ENCODE measurements at places on chromosomes 2 and 18.

DNA sequence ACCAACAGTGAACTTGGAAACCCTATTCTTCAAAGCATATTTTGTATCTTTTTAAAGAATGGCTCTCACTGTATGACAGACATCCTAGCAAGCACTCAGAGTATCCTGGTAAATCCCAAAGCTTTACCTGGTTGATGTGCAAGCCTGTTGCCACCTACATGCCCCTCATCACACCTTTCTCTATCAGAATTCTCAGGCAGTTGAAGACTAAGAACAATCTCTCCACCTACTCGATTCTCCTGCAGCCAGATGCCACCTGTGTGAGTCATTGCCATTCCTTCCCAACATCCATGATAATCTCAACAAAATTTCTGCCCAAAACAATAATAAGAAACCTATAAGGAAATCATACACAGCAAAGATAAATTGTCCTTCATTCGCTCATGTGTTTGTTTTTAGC, 659.8 kb downstream of the BCL11A start:
- DNase-seq, result no peak

DNA sequence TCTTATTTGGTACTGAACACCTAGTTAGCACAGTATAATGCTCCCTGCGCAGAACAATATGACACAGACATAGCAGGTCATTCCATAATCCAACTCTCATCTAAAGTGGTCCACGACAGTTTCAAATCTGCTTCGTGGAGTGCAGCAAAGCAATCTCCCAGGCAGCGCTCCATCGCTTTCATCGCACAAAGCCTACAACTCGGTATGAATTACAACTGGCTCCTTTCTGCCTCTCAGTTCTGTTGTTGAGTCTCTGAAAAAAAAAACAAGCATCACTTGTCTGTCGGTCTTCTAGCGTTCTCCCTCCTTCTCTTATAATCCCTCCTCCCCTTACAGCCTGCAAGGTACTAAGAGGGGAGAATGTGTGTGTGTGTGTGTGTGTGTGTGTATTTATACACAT, 123.5 kb downstream of the FIGN start:
- no peak for DNase-seq

GRCh38 chr18:31942999-31943877, at the start of gene TRAPPC8:
Gene TRAPPC8, minus strand, starts transcription at chr18:31943128. Its CDS starts 364 bp downstream, at chr18:31942764.
- peak; percentile 86 for DNase-seq

- no peak for DNase-seq
Observed at GRCh38 chr2:144211065-144211464, 308.9 kb downstream of the ZEB2 start.

DNA sequence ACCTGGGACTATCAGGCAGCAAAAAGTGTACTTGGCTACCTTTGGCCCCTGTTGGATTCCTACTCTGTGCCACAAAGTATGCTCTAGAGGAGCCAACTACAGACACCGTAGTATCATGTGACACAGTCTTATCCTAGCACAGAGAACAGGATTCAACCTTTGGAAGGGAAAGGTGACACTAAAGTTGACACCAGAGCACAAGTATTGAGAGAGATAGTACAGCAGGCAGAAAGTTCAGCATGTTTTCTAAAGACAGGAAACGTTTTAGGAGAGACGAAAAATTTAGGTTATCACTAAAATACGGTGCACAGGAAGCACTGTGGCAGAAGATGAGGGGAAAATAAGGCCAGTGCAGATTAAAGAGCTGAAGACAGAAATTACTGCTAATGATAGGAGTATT, 18.6 kb downstream of the SMAD2 start:
- DNase-seq, result no peak
